T-helper 2 cell (primary cell): ENCODE measurements at places on chromosomes 4 and X.

DNA sequence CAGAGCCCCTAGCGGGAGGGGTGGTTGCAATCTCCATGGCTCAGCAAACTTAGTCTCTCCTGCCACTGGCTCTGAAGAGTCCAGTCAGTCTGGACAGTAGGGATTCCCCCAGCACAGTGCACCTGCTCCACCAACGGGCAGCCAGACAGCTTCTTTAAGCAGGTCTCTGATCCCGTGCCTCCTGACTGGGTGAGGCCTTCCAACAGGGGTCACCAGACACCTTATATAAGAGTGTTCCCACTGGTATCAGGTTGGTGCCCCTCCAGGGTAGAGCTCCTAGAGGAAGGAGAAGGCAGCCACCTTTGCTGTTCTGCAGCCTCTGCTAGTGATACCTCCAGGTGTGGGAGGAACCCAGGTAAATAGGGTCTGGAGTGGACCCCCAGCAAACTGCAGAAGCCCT is 1393.4 kb downstream of the STIM2 start:
- DNase-seq: no peak

DNA sequence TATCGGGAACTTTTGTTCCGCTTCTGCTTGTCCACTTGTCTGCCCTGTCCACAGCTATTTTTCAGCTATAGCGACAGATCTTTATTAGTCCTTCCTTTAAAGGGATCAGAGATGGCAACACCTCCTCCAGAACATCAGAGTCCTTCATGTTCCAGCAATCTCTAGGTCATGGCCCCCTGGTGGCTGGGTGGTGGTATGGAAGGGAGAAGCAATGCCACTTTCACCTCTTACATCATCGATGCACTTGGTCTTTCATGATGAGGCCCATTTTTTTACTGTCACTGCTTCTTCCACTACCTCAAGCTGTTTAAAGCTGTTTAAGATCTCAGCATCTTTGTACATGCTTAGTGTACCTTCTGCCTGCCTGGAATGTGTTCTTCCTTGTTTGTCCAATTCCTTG is 106.7 kb downstream of the ARHGAP6 start:
- DNase-seq: peak; percentile 29

DNA sequence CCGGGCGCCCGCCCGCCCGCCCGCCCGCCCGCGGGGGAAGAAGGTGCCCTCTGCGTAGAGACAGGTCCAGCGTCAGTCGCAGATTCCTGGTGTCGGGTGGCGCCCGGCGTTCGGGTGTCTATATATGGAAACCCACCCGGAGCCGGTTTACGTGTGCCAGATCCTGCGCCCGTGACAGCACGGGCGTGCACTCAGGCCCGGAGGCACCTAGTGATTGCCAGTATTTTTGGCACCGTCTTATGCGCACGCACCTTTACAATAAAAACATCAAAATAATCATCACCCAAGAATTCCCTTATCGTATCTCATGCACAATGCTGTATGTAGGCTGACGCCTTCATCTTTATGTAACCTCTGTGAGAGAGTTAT is 519 bp downstream of the SLC25A4 start:
- no peak for DNase-seq

DNA sequence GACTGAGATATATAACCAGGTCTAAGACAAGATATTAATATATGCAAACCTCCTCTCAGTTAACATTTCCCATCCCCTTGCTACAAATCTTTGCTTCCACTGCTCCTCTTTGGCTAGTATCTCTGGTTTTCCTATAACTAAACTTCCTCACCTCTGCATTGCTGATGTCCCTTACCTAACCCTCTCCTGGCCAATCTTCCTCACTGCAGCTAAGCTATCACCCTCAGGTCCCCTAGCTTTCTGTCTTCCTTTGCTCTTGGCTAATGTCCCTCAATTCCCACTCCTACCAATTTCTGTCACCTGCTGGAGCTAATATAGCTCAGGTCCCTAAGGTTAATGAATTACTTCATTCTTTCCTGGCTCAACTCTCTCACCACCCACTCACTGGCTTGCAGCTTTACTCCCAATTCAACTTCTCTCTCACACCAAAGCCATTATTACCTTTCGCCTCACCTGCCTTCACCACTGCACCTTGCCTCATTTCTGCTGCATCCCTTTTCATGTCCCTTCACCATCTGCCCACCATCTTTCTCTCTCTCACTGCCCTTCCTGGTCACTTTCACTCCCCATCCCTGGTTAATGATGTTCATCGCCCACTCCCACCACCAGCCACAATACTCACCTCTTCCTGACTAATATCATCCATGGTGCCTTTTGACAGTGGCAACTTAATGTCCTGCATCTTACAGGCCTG is 26.7 kb downstream of the SMC1A start:
- DNase-seq: no peak

- no peak for DNase-seq
Measured at GRCh38 chrX:44071847-44072551, 98.8 kb upstream of the NDP start.

- no peak for DNase-seq
Measured at GRCh38 chrX:123049071-123049625, 134.9 kb upstream of the GRIA3 start.

- no peak for DNase-seq
Measured at GRCh38 chr4:21952549-21952948, 4.0 kb upstream of the KCNIP4 start.

DNA sequence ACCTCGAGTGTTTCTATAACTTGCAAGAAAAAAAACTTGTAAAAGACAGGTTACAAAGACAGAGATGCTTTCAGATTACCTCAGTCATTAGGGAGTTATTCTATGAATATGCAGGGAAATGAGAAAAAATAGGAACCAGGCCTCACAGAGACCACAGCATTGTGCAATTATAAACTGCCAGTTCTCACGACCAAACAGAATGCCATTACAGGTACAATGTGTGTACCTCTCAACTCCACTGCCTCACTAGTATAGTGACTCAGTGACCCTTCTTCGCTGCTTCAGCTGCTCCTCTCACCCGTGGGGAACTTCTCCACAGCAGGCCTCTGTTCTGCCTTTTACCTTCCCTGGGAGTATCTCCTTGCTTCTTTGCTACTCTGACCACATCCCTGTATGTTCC is 2.3 kb upstream of the HTATSF1 start:
- DNase-seq: no peak

DNA sequence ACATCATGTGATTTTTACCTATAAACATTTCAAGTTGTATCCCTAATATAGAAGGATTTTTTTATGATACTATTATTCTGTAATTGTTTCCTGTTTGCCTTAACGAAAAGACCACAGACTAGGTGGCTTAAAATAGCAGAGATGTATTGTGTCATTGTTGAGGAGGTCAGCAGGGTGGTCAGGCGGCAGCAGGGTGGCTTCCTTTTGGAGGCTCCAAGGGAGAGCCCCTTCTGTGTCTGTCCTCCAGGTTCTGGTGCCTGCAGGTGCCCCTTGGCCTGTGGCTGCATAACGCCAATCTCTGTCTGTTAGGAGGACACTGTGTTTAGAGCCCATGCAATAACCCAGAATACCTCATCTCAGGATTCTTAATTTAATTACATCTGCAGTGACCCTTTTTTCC is 118.1 kb downstream of the TBL1X start:
- DNase-seq: no peak

GRCh38 chr4:40562681-40563080 is 67.0 kb downstream of the RBM47 start:
- no peak for DNase-seq

DNA sequence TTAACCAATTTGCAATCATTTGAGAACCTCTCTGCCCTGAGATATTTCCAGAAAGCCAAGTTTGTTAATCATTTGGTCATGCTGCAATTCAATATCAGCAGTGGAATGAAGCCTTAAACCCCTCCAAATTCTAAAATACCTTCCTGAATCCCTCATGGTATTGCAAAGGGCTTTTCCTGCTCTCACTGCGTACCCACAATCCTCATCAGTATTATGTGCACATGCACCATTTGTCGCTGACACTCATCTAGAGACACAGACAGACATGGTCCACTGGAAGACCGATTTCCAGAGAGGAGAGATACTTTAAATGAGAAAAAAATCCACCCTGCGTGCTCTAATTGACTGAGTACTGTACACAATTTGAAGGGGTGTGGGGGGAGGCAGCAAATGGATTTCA is 104.4 kb downstream of the GPC3 start:
- DNase-seq: no peak

DNA sequence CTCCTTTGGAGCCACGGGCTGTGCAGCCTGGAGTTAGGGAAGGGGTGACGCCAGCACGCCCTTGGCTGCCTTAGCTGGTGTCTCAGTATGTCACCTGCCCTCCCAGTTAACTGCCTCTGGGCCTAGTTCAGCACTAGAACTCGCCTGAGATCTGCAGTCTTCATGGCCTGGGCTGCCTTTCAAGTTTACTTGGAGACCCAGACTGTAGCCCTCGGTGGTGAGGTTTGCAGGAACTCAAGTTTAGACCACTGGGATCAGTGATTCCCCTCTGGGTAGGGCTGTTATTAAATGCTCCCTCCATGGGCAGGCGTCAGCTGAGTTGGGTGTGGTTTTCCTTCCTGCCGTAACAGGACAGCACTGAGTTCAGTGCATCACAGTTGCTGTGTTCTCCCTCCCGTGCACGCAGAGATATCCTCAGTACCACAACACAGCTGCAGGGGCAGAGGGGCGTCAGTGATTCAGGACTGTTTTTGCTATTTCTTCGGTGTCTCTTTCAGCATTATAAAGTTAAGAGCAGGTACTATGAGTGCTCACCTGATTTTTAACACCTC is 30.5 kb downstream of the PLAC8 start:
- DNase-seq: peak; percentile 73

GRCh38 chr4:74619931-74620702 is 174.2 kb downstream of the BTC start:
- DNase-seq: no peak

DNA sequence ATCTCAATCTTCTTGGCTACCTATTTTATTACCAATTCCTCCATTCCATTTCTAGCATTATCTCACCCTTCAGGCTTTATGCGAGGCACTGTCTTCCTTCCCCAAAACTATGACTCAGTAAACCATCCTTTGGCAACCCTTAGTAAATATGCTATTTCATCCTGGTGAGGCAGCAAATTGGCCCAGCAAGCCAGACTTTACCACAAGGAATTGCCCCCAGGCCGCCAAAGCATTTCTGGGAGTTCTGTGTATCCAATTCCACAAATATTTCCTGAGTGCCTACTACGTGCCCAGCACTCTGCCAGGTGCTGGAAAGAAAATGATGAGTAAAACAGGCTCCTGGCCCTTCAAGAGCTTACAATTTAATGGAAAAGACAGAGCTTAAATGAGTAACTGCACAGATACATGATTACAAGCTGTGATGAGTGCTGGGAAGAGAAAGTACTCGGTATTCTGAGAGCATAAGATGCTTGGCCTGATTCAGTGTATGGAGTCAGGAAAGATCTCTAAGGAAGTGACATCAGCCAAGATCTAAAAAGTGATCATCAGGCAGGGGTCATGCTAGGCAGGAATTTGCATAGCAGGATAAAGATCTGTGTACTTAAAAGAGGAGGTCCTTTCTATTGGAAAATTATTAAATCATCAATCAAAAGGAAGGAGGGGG is 193.8 kb downstream of the ADAMTS3 start:
- no peak for DNase-seq

GRCh38 chr4:120964596-120964995 is 42.1 kb upstream of the PRDM5 start:
- DNase-seq: no peak

DNA sequence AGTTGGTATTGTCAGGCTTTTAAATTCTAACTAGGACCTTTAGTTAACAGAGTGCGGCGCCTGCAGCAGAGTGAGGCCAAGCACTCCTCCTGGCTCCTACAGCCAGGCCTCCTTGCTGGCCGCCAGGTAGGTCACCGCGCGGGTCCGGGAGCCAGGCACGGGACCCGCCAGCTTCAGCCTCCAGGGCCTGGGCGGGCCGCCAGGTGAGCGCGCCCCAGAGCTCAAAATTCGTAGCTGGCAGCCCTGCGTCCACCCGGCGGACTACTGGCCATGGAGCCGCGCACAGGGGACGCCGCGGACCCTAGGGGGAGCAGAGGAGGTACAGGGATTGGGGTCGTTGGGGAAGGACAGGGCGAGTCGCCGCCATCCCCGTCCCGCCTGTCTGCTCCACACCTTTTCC is at the start of gene MAGIX:
MAGIX (plus strand) TSS at position 139 of the 400 bp plus-strand sequence; CDS start at position 271, 132 bp downstream.
- DNase-seq: no peak

- DNase-seq: no peak
Measured at GRCh38 chr4:6955261-6955911, 45.8 kb downstream of the TBC1D14 start.

GRCh38 chrX:16664626-16665025 is 14.7 kb downstream of the S100G start:
- DNase-seq: no peak

GRCh38 chrX:12372111-12372510 is 233.8 kb downstream of the FRMPD4 start:
- no peak for DNase-seq

DNA sequence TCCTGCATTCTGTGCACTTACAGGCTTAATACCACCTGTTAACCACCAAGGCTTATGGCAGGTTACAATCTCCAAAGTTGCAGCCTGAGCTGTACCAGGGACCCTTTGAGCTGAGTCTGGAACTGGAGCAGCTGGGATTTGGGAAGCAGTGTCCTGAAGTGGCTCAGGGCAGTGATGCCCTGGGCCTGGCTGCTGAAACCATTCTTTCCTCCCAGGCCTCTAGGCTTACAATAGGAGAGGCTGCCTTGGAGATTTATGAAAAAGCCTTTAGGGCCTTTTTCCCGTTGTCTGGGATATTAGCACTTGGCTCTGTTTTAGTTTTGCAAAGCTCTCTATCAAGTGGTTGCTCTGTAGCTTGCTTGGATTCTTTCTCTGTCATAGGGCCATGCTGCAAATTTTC is 154.3 kb upstream of the CASK start:
- no peak for DNase-seq

GRCh38 chrX:114797494-114797893 is 213.6 kb downstream of the HTR2C start:
- no peak for DNase-seq

DNA sequence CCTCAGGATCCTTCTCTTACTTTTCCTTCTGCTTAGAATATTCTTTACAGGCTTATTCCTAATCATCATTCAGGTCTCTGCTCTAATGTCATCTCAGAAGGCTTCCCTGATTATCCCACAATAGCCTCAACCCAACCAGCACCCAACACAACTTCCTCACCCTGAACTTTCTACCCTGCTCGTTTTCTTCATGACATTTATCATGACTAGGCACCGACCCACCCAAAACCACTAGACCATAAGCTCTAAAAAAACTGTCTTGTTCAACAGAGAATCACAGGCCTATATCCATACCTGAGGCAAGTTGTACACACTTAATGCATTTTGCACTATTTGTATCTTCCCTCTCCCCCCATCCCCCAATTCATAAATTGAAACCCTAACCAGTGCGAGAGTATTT is 95.3 kb downstream of the SH3RF1 start:
- DNase-seq: no peak

GRCh38 chrX:84415140-84415539 is 87.1 kb downstream of the HDX start:
- no peak for DNase-seq

GRCh38 chr4:100938698-100939097 is 408.6 kb downstream of the PPP3CA start:
- DNase-seq: no peak
